ENCODE measurements at places on chromosomes 6 and 20.
A peak's percentile ranks its signal among the peaks of the same experiment; 100 is the strongest.

DNA sequence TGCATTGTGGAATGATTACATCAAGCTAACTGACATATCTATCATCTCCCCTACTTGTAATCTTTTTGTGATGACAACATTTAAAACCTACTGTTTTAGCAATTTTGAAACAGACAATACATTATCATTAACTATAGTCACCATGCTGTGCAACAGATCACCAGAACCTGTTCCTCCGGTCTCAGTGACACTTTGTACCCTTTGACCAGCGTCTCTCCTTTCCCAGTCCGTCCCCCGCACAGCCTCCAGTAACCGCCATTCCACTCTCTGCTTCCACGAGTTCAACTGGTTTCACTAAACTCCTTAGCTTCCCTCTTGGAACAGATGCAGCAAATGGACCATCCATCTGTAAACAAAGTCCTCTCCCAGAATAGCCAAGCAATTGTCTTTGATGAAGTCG lies 21.8 kb downstream of the LRP11 start:
- DNase-seq = no peak

- peak; percentile 54 for DNase-seq
These were observed 20.7 kb downstream of the SYNJ2 start for GRCh38 chr6:158002249-158002950.

- DNase-seq = no peak
These were observed 97.7 kb downstream of the SLC16A10 start for GRCh38 chr6:111184827-111185532.

GRCh38 chr6:47032974-47033765 lies 9.0 kb downstream of the ADGRF1 start:
- DNase-seq = no peak

GRCh38 chr6:165245701-165246100 lies 63.7 kb downstream of the C6orf118 start:
- no peak for DNase-seq

GRCh38 chr20:1108437-1108920 lies 9.9 kb upstream of the PSMF1 start:
- no peak for DNase-seq

DNA sequence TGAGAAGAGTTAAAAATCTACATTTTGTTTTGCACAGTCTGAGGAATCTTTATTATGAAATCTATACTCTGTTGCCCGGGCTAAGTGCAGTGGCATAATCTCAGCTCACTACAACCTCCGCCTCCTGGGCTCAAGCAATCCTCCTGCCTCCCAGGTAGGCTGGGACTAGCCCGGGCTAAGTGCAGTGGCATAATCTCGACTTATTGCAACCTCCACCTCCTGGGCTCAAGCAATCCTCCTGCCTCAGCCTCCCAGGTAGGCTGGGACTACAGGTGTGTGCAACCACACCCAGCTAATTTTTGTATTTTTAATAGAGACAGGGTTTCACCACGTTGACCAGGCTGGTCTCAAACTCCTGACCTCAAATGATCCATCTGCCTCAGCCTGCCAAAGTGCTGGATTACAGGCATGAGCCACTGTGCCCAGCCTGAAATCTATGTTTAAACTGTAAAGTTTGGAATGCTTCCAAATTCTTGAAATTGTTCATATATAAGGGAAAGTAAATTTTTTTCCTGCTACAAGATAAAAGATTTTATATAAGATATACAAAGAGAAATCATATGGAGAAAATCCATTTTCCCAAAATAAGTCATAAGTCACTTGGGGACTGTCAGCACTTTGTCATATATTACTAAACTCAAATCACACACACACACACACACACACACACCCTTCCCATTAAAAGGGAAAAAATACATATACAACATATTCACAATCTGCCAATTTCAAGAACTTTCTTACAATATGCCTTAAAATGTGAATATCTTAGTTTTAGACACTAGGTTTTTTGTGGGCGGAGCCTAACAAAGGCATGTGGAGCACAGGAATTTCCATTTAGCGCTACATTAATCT lies 19.4 kb downstream of the PTPRK start:
- DNase-seq = no peak

DNA sequence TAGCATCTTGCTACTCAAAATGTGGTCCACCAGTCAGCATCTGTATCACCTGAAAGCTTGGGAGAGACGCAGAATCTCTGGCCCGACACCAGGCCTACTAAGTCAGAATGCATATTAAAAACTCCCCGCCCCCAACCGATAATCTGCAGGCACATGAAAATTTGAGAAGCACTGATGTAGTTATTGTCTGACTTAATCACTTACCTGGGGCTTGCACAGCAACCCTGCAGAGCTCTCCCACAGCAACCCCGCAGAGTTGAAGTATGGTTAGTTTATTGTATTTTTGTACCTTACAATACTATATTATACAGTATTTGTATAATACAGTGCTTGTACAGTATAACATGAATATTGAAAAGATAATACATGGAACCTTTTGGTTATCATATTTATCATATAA lies 53.7 kb downstream of the KLHL31 start:
- DNase-seq = no peak

GRCh38 chr20:31833130-31833930 lies 12.1 kb downstream of the FOXS1 start:
- peak; percentile 79 for DNase-seq

DNA sequence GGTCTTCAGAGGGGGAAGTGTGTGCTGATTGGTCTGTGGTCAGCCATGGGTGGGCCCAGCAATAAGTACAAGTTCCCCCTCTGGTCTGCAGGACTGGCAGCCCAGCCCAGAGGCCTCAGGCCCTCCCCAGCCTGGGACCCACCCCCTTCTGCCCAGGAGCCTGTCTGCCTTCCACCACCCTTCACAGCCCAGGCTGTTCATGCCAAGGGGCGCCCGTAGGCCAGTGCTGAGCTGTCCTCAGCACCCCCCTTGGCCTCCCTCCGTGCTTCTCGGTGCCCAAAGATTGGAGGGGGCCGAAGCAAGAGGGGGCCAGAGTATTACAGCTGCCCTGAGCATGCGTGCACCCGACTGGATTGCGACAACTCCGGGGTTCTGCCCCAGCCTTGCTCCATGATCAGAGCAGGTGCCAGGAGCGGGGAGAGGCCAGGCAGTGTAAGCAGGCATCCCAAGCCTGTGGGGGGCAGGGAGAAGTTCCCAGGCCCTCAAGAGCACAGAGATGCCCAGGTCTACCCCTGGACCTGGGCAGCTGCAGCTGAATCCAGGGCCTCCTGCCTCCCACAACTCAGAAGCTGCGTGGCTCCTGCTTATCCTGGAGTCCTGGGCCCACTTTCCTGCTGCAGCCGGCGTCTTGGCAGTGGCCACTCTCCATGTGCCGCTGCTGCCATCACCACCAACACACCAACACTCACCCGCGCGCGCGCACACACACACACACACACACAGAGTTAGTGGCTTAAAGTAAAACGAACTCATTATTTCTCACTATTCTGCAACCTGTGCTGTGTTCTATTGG lies 33.3 kb downstream of the CST9L start:
- no peak for DNase-seq

- DNase-seq = peak; percentile 92
These were observed 121.4 kb upstream of the LY86 start for GRCh38 chr6:6466967-6467761.

DNA sequence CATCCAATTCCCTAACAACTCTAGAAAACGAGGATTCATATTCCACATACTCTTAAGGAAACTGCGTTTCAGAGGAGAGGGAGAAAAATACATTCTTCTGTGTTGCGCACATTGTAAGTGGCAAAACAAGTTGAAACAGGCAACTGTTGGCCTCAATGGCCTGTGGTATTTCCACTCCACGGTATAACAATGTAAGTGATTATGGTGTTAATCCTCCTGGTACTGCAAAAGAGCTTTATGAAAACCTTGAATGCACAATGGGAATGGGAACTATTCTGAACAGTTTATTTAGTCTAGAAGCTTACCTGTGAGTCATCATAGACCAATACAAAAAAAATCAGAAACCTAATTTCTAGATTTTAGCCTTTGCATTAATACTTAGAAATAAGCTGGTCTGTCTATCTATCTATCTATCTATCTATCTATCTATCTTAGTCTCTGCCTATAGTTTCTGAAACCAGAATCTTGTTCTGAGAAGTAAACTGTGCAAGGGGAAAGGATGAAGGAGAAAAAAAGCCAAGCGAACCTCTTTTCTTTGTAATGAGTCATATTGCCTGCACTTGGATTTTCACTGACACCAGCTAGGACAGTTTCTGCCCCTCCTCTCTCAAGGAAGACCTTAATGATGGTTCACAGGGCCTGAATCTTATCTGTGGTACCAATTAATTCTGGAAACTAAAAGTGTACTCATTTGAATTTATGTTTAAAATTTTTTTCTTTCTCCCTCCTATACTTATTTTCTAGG lies 101.5 kb downstream of the RNF144B start:
- DNase-seq = no peak

GRCh38 chr6:78340755-78341154 lies 526.6 kb upstream of the IRAK1BP1 start:
- no peak for DNase-seq

DNA sequence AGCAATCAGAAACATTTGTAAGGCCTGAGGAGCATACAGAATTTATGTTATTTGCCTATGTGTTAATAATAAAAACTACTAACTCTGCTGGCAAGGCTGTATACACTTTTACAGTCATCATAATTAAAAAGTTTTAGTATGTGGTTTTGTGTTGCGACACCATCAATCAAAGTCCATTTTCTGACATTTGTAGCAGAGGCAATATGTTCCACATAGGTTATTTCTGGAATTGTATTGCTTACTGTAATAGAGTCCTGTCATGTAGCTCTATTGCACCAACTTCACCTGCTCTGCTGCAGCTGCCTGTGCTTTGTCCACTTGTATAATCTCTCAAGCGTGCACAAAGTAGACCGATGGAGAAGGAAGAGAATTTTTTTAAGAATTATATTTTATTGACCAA lies 501.8 kb downstream of the HACE1 start:
- no peak for DNase-seq

DNA sequence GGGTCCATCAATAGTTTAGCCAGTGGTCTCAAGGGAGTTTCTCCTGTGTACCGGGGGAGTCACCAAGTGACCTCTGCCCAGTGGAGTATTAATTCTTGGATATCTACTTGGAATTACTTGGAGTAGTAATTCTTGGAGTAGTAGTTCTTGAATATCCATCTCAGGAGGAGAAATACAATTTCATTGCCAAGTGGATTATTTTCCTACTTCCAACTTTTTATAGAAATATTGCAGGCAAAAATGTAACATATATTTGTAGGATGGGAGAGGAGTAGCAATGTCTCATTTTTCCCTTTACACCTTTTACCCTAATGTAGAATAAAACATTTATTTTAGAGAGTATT lies 91.6 kb upstream of the FAM184A start:
- DNase-seq = no peak

DNA sequence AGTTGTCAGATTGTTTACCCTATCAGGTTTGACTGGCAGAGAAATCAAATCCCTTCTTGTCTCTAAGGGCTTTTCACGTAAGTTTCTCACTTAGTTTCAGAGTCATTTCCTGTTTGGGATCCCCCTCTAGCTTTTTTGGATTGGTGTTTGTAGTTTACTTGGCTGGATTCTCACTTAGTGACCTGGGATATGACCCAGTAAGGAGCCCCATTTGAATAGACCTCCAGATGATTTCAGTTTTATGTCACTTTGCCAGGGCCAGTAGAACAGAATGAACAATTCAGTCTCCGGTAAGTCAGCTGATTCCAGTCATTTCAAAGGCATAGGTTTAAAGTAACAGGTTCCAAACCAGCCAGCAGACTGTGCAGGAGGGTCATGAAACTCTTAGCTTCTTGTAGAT lies 8.2 kb downstream of the FAM135A start:
- no peak for DNase-seq

DNA sequence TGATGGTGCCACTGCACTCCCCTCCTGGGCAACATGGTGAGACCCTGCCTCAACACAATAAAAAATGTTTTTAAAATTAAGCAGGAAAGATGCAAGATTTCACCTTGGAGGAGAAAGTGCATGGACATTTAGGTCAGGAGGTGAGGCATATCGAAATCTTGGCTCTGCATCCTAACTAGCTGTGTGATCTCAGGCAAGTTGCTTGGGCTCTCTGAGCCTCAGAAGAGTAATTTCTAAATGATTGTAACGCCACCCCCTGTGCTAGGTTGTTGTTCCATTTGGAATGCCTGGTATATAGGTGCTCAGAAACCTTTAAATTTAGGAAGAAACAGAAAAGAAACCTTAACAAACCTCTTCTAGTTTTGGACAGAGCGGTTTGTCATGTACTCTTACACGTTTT lies 35.9 kb upstream of the C20orf144 start:
- no peak for DNase-seq

DNA sequence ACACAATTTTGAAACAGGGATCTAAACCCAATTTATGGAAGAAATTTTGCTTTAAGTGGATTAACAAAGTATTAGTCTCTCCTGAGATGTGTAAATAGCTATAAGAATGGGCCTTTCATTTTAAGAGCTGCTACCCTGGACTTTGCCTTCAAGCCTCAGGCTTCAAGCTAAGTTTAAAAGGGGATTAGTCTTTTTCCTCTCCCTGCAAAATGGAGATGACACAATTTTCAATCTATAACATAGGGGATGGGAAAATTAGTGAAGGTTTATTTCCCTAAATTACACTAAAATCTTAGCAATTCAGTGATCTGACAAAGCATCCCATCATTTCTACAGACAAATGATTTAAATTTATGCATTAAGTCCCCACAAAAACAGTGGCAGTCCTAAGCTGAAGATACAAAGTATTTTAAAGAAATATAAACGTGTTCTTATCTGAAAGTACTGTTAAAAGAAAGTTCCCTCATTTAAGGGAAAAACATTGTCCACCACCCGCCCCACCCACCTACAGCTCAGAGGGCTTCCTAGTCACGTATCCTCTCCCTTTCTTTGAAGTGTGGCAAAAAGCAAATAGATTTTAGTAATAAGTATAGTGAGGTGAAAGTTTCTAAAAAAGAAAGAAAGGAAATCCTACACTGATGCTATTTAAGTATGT lies 14.5 kb downstream of the ARHGAP18 start:
- DNase-seq = no peak

DNA sequence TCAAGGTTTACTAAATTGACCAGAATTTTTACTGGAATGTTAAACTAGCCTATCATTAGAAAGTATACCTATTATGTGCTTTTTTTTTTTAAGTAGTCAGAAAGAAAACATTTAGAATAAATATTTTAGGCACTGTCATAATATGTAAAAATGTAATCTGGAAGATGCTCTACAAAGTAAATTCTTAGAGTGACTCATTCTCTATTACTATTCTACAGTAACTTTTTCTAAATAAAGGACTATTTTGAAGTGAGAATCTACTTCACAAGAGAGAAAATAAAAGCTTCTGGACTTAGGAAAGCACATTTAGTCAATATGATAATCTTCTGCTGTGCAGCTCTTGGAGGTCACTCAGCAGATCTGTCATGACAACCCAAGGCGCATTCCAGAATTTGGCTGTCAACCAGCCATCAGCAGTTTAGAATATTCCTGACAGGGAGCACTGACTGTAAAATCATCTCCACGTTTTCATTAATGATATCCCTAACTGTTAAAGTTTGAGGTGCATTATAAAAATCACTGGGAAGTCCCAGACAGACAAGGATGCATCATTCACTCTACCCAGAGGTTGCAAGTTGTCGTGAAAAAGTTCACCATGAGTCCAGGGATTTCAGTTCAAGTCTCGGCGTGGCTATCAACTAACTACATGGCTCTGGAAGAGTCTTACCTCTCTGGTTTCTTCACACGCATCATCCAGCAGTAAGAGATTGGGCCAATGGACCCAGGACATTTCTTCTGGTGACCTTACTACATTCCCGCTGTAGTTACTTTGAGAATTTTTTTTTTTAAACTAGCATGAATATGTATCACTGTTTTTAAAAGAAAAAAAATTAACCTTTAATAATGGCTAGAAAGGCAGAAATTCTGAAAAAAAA lies 374.9 kb downstream of the GJA1 start:
- no peak for DNase-seq

GRCh38 chr20:59013959-59014608 lies 5.1 kb upstream of the TUBB1 start:
- peak; percentile 60 for DNase-seq

GRCh38 chr20:59756241-59756640 lies 151.9 kb downstream of the PHACTR3 start:
- DNase-seq = peak; percentile 86
